NCI-H1694 treated with DMSO at 0.1 percent for 48 hours (cell line): ENCODE measurements at places on chromosomes 1 and 21.

DNA sequence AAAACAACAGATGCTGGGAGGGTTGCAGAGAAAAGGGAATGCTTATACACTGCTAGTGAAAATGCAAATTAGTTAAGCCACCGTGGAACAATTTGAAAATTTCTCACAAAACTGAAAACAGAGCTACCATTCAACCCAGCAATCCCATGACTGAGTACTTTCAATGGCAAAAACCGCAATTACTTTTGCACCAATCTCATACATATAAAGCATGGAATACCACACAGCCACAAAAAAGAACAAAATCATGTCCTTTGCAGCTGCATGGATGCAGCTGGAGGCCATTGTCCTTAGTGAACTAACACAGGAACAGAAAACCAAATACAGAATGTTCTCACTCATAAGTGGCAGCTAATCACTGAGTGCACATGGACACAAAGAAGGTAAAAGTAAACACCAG is 6.3 kb upstream of the OR2T8 start:
- DNase-seq = no peak

DNA sequence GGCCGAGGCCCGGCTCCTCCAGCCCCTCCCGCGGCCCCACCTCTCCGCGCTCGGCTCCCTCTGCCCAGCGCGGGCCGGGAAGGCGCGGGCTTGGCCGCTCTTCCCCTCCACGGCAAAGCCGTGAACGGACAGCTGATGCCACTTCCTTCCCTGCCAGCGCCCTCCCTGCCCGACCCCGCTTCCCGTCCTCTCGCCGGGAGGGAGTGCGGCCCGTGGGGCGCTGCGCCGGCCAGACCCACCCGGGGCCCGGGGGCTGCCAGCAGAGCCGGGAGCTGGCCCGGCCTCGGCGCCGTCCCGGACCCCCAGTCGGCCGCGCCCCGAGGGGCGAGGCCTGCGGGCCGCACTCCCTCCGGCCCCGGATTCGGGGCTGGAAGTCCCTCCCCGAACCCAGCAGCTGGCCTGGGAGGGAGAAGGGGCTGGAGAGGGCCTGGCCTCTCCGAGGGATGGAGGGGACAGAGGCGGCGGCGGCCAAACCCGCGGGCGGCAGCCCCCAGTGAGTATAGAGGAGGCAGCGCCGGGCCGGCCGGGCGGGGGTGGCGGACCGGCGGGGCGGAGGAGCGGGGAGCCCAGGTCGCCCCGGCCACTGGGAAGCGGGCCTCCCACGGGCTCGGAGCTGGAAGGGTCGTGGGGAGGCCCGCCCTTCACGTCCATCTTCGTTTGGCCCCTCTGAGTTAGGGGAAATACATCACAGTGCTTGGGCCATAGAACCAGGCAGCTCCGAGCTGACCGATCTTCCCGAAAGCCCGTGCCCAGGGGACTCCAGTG is at the start of gene KIAA1614:
Gene KIAA1614, plus strand, starts transcription at position 97 of the 765 bp plus-strand sequence. Its CDS starts 347 bp downstream, at position 444.
- no peak for DNase-seq

DNA sequence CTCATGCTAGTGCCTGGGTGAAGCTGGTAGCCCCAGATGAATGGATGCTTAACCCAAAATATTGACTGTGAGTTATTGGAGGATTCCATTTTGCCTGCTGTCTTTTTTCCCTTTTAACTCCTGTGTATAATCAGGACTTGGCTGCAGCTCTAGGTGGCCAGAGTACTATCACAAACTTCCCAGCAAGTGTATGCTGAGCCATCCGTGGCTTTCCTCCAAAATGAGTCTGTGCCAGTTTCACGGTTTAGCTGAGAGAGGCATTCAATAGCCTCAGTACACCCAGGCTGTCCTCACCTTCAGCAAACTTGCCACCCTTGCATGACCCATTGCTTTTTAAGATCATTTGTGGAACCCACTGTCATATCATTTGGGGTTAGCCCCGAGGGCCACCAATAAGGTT is 5.3 kb upstream of the DPT start:
- DNase-seq = no peak

- DNase-seq = no peak
Observed at GRCh38 chr1:155463865-155464650, 98.5 kb downstream of the ASH1L start.

- DNase-seq = no peak
Observed at GRCh38 chr1:15848143-15848928, 829 bp downstream of the SPEN start.
